ENCODE measurements at places on chromosomes 5 and 9.

- no peak for DNase-seq
Observed at GRCh38 chr5:140524003-140524402, 23.5 kb upstream of the EIF4EBP3 start.

GRCh38 chr5:76836585-76836984, 13.2 kb upstream of the S100Z start:
- DNase-seq: no peak

- DNase-seq: no peak
Observed at GRCh38 chr9:131090025-131090787, 6.1 kb upstream of the AIF1L start.

GRCh38 chr5:79050498-79050897, 19.0 kb downstream of the DMGDH start:
- DNase-seq: no peak

- DNase-seq: no peak
Observed at GRCh38 chr5:52783226-52783959, 4.3 kb upstream of the ITGA1 start.
